ENCODE measurements at places on chromosomes 11 and 22. TPM values are rescaled to one million over a fixed set of nuclear protein-coding genes. Genes with fewer than 3 reads are reported as not detected.

Gene DLG2
- 0.45 TPM for total RNA-seq

Gene MRGPRX3
- not detected for total RNA-seq

Gene ACR
- total RNA-seq = not detected

Gene LARGE1
- total RNA-seq = 1.9 TPM

Gene LYVE1
- total RNA-seq = not detected

Gene APOL1
- 0.34 TPM for total RNA-seq

Gene CEP126
- 1.3 TPM for total RNA-seq

Gene NADSYN1
- total RNA-seq = 42.4 TPM

Gene LRRC74B
- not detected for total RNA-seq

Gene OSM
- not detected for total RNA-seq

Gene NXPE4
- not detected for total RNA-seq

Gene BDNF
- 8.4 TPM for total RNA-seq

Gene KIRREL3
- total RNA-seq = 0.15 TPM

Gene OR8D4
- not detected for total RNA-seq

Gene OTOG
- not detected for total RNA-seq

Gene THY1
- 72.6 TPM for total RNA-seq

Gene MRPL21
- total RNA-seq = 69.3 TPM

Gene TP53AIP1
- not detected for total RNA-seq

Gene LINC01488
- not detected for total RNA-seq

Gene UBTFL1
- not detected for total RNA-seq

Gene GLB1L2
- total RNA-seq = 0.50 TPM

Gene RGL4
- total RNA-seq = not detected

Gene ADM
- total RNA-seq = 129 TPM

Gene LMNTD2
- total RNA-seq = 0.59 TPM

Gene GLYATL1
- 1.3 TPM for total RNA-seq

Gene ENTHD1
- not detected for total RNA-seq

Gene SLC22A6
- not detected for total RNA-seq

Gene CABP4
- total RNA-seq = not detected

Gene SYNGR1
- 5.6 TPM for total RNA-seq

Gene DEFB131B
- not detected for total RNA-seq

Gene CNTF
- total RNA-seq = 0.34 TPM

Gene MRGPRX4
- total RNA-seq = not detected

Gene APOL4
- total RNA-seq = not detected

Gene ZBTB16
- total RNA-seq = 13.6 TPM

Gene SCN4B
- total RNA-seq = 0.34 TPM
